Activated CD4-positive, alpha-beta T cell treated with anti-CD3 and anti-CD28 coated beads for 36 hours (primary cell): ENCODE measurements at places on chromosomes 5 and 9.
A peak's percentile ranks its signal among the peaks of the same experiment; 100 is the strongest.

GRCh38 chr9:129077236-129077635 is 3.7 kb upstream of the DOLPP1 start:
- DNase-seq, result no peak

DNA sequence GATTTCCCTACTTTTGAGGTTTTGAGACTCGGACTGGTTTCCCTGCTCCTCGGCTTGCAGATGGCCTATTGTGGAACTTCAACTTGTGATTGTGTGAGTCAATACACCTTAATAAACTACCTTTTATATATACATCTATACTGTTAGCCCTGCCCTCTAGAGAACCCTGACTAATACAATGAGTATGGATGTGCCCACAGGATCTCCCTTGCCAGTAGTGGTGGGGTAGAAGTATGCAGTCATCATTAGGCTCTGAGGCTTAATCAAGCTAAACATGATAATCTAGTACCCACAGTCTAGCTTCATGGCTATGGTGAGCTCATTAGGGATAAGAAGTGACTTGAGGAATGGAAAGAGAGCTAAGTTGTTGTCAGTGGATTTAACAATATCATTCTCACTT is 412.8 kb upstream of the PTGER4 start:
- no peak for DNase-seq

GRCh38 chr5:142819825-142820224 is 49.6 kb downstream of the ARHGAP26 start:
- no peak for DNase-seq

GRCh38 chr9:133973791-133974630 is 18.1 kb downstream of the VAV2 start:
- no peak for DNase-seq

DNA sequence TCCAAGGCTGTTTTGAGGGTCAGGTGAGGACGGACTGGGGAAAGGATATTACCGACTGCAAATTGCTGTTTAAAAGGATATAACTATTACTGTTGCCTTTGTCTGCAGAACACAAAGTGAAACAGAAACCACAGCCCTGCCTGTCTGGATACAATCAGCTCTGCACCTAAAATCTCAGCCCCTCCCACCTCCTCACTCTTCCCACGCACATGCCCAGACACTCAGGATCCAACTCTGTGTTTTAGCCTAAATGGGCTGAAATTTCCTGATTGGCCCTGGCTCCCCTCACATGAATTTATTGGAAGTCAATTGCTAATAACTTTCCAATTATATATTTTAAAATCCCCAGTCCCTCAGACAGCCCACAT is 176.3 kb upstream of the PPP1R26 start:
- DNase-seq, result no peak

DNA sequence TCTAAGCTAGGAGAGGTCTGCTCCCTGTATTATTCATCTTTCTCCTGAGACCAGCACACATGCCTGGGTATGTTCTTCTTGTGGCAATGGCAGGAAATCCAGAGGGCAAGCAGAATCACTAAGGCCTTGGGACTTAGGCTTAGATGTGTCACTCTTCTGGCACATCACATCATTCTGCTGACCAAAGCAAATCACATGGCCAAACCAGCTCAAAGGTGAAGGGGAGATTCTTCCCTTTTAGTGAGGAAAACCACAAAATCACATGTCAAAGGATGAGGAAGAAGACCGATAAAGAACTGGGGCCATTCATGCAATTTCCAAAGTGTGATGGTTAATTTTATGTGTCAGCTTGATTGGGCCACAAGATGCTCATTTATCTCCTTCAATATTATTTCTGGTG is 5.7 kb upstream of the AGGF1 start:
- no peak for DNase-seq

DNA sequence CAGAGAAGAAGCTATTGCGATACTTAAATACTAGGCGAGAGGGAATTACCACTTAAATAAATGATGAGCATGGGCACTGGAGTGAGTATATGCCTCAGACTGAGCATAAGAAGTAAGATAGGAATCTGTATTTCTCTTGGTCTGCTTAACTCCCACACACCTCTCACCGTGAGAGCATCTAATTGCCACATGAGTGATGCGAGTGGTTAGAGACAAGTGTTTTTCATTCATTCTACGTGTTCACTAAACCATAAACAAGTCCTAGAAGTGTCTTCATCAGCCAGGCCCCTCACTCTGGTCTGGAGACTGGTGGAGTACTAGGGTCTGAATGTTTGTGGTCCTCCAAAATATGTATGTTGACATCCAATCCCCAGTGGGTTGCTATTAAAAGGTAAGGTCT is 150.2 kb upstream of the SLC12A2 start:
- DNase-seq, result no peak

- no peak for DNase-seq
Observed at GRCh38 chr5:155833287-155833686, 493.7 kb upstream of the SGCD start.

DNA sequence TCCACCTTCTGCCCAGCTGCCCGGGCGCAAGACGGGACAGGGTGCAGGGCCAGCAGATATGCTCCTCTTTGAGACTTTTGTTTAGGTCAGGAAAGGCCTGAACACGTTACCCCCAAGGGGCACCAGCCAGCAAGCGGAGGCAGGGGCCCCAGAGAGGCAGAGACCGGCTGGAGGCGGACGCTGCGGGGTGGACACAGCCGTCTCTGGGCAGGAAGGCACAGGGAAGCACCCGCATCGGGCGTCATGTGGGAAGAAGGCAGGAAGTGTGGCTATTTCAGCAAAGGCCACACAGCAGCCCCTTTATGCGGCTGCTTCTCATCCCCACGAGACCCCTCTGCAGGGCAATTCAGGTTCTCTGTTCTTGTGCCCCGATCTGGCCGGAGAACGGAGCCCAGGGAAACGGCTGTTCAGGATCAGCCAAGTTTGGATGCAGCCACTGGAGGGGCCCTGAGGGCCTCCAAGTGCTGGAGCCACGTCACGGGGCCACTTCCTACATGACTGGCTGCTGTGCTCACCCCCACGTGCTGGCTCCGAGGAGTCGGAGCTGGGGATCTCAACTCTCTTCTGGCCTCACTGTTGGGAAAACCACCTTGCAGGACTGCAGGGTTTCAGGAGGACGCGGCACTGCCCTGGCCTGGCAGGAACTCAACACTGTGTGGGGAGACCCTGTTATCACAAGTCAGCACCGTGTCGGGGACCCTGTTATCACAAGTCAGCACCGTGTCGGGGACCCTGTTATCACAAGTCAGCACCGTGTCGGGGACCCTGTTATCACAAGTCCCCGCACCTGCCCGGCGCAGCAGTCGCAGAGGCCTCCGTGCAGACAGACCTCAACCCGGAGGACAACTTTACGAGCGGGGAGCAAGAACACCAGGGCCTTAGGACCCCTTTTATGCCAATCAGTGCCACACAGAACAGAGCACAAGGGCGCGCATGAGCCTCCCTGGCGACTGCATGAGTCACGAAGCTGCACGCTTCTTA is 44.4 kb downstream of the SLC12A7 start:
- no peak for DNase-seq

DNA sequence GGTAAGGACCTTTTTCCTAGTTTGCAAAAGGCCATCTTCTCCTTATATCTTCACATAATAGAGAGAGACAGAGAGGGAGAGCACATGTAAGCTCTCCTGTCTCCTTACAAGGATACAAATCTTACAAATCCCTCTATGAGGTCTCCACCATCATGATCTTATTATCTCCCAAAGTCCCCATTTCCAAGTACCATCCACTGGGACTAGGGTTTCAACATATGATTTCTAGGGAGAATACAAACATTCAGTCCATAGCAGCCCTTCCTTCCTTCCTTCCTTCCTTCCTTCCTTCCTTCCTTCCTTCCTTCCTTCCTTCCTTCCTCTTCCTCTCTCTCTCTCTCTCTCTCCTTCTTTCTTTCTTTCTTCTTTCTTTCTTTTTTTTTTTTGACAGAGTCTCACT is 1132.9 kb upstream of the WWC1 start:
- DNase-seq, result no peak

- DNase-seq, result no peak
Observed at GRCh38 chr5:158951436-158952247, 148.1 kb downstream of the EBF1 start.

GRCh38 chr9:123645762-123646161 is 284.2 kb downstream of the DENND1A start:
- no peak for DNase-seq

DNA sequence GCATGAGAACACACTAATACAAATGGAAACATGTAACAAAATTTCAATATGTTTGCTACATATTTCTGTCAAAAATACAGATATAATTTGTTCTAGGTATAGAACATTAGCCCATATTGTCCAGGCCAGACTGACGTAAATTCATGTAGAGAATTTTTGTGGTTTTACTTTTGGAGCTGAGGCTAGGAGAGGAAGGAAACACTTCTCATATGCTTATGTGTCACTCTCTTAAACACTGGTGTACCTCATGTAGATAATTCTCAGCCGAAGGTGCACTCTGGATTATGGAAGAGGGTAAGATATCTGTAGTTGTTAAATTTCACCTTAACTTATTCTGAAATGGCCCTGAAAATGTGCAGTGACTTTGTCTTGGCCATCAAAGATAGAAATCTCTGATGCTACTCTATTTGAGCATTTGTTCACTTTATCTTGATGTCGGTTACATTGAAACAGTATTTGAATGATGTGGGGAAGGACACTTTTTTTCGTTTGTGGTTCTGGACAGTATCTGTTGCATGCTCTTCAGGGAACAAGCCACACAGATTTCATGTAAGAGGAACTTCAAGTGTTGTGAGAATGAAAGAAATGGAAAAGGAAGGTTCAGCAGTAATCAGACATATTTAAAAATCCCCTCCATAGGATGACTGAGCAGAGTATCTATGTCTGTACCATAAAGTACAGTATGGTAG is 202.7 kb downstream of the SPATA31D1 start:
- no peak for DNase-seq

- DNase-seq, result no peak
Observed at GRCh38 chr5:51404255-51404654, 21.0 kb downstream of the ISL1 start.

GRCh38 chr5:105263515-105263914 is 1700.9 kb upstream of the NUDT12 start:
- no peak for DNase-seq

- DNase-seq, result no peak
Observed at GRCh38 chr9:112198646-112199045, 23.5 kb upstream of the SUSD1 start.

GRCh38 chr9:134590240-134591081 is 51.1 kb upstream of the COL5A1 start:
- no peak for DNase-seq

DNA sequence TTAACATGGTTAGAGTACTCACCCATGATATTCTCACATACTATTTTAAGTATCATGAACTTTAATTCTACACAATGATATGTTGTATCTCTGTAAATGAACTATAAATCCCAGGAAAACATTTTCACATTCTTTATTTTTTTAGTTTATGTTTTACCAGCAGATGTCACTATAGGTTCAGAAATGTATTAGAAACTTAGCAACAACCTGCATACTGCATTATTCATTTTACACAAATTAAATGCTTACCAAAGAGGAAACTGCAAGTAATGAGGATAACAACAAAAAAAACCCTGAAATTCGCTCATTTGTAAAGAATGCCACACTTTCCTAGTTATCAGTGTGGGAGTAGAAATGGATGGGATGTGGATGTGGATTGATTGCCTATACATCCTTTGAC is 217.5 kb upstream of the OTULINL start:
- no peak for DNase-seq

- DNase-seq, result no peak
Observed at GRCh38 chr5:150502106-150502505, 5.8 kb upstream of the NDST1 start.

DNA sequence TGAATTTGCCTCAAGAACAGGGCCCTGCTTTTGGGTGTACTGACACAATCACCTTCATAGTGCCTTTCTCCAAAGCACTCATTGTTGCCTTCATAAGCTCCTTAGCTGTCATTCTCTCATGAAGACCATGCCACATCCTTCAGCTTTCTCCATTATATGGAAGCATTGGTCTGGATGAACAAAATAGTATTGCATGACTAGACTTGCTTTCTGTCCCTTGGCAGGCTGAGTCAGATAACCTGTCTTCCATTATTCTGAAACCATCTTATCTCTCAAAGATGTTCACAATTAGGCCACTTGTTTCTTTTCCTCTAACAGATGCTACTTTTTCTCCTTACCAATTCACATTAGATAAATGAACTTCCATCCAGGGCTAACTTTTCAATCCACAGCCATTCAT is 297.9 kb downstream of the IRX1 start:
- DNase-seq, result no peak

DNA sequence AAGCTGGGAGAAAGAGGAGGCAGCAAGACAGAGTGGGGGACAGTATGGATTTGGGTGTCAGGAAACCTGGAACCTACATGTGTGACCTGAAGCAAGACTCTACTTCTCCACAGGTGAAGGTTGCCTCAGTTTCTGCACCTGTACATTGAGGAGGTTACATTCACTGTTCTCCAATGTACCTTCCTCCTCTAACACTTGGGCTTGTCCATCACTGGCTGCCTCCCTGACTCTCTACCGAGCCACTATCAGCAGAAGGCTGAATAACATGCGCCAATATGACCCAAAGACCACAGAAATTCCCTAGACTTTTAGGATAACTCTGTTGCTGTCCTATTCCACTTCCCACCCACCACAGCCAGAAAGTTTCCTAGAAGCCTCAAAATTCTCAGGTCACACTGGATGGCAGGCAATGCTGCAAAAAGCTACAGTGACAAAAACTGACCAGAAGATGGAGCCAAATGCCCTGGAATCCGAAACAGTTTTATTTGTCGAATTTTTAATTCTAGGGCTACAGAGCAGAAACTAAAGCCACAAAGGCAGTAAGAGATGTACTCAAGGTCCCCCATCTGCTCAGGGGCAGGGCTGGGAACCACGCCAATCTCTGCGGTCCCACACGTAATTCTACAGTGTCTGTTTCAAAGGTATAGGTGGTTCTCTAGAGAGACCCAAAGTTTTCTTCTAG is 64.4 kb downstream of the FAM114A2 start:
- DNase-seq, result peak; percentile 50

- no peak for DNase-seq
Observed at GRCh38 chr5:418162-419121, 24.5 kb upstream of the EXOC3 start.

- DNase-seq, result no peak
Observed at GRCh38 chr9:75041041-75041440, 12.9 kb upstream of the CARNMT1 start.

DNA sequence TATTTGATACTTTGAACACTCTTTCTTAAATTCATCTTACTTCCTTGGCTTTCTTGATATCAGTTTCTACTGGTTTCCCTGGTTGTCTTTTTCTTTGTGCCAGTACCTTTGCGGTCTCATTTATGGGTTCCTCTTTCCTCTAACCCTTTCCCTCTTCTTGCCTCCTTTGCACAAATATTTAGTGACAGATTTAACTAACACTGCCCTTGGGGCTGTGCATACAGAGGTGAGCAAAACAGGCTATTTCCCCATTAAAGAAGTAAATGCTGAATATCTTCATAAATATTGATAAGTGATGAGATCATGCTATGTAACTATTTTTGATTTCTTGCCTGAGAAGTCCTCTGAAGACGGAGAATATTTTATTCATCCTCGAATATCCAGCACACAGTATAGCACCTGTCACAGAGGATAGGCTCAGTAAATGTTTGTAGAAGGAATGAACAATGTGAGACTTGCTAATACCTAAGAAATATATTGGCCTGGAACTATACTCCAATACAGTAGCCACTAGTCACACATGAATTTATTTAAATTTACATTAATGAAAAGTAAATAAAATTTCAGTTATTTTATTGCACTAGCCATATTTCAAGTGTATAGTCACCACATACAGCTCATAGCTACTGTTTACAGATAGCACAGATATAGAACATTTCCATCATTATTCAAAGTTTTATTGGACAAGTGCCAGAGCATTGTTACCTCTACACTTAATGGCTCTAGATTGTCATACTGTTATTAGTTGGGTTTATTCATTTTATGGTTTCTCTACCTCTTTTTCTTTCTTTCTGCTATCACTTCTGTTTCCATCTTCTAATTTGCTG is 90.4 kb downstream of the RIC1 start:
- DNase-seq, result no peak
